Fibroblast of gingiva (primary cell): ENCODE measurements at places on chromosomes 11 and 22.

GRCh38 chr11:117303101-117303500 is 12.0 kb downstream of the BACE1-AS start:
- DNase-seq, result no peak

DNA sequence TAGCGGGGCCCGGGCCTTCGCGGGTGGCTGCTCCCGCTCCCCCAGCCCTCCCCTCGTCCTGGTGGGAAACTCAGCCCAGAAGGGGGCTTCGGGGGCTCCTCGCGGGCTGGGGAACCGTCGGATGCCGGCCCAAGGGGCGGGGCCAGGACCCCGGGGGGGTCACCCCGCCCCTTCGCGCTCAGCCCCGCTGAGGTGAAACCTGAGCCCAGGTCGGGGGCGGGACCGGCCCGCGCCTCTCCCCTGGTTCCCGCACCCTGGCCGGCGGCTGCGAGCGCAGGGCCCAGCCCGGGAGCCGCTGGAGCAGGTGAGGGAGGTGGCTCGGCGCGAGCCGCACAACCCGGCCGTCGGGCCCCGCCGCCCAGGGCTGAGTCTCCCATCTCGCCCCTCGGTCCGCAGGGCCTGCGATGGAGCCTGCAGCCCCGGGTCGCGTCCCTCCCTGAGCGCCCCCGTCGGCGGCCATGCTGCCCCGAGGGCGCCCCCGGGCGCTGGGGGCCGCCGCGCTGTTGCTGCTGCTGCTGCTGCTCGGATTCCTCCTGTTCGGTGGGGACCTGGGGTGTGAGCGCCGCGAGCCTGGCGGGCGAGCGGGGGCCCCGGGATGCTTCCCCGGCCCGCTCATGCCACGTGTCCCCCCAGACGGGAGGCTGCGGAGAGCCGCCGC is at the start of gene LARGE2:
Gene LARGE2, plus strand, starts transcription at position 232 of the 658 bp plus-strand sequence. Its CDS starts 227 bp downstream, at position 459.
- DNase-seq, result no peak

- DNase-seq, result no peak
These were observed 439 bp downstream of the YAP1 start for GRCh38 chr11:102110761-102111010.

DNA sequence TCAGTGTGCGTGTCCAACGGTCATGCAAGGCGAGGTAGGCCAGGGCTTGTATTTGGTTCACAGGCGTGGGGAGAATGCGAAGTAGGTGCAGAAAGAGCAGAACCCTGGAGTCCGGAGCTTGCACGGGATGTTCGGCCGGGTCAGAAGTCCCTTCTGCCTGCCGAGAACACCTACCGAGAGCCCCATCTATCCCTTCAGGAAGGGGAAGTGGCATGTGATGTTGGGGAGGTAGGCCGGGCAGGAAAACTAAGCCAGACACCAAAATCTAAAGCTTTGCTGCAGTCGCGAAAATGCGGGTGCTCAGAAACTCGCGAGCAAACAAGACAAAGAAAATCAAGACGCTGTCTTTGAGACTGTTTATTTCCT is 435 bp upstream of the TAF6L start:
- DNase-seq, result no peak

DNA sequence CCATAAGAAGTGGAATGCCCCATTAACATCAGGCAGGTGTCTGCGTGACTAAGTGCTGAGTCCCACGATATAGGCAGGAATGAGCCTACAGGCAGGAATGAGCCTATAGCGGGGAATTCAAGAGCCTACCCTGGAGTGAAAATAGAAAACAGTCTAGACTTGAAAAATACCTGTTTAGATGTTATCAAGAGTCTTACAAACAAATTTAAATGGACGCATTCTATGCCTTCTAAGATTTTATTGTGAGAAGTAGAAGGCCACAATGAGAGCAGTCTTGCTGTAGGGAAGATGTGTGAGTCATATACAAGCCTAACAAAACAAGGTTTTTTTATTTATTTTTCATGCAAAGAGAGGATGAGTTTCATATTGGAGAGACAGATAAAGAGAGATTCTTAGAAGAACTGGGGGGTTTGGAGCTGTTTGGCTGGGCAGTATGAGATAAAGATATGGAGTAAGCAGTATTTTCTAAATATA is 200.8 kb upstream of the ZC3H12C start:
- DNase-seq, result no peak

- DNase-seq, result peak; percentile 1
These were observed 953.4 kb downstream of the DLG2 start for GRCh38 chr11:84673753-84674152.

- no peak for DNase-seq
These were observed 644 bp upstream of the NAALAD2 start for GRCh38 chr11:90133560-90134477.

GRCh38 chr11:9273376-9274336 is 8.5 kb upstream of the DENND5A start:
- peak; percentile 44 for DNase-seq

DNA sequence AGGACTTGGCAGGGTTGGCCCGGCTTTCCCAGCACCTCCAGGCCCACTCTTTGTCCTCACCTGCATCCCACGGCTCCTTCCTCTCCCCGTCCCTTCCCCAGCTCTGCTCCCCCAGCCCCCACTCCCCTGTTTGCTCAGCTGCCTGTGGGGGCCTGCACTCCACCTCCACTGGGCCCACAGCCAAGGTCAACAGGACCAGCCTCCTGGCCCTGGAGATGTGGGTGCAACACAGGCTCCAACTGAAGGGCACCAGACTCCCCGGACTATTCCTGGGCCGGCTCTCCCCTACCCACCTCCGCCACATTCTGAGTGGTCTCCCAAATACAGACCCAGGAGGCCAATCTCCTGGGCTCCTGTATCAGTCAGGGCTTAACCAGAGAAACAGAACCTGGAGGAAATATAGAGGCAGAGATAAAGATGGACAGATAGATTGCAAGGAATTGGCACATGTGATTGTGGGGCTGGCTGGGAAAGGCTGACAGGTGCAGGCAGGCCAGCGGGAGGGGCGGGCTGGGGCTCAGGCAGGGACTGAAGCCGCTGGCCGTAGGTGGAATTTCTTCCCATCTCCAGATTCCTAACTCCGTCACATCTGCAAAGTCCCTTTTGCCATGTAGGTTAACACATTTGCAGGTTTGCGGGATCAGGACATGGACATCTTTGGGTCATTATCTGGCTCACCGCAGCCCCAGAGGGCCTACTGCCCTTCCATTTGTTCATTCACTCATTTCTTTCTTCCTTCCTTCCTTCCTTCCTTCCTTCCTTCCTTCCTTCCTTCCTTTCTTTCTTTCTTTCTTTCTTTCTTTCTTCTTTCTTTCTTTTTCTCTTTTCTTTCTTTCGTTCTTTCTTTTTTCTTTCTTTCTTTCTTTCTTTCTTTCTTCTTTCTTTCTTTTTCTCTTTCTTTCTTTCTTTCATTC is 45.8 kb upstream of the MYH9 start:
- DNase-seq, result no peak

GRCh38 chr22:26555478-26555877 is 34.5 kb downstream of the TPST2 start:
- DNase-seq, result no peak

- no peak for DNase-seq
These were observed 10.7 kb upstream of the CD5 start for GRCh38 chr11:61091373-61092279.

GRCh38 chr11:3732671-3733436 is 61.7 kb upstream of the CHRNA10 start:
- peak; percentile 27 for DNase-seq

DNA sequence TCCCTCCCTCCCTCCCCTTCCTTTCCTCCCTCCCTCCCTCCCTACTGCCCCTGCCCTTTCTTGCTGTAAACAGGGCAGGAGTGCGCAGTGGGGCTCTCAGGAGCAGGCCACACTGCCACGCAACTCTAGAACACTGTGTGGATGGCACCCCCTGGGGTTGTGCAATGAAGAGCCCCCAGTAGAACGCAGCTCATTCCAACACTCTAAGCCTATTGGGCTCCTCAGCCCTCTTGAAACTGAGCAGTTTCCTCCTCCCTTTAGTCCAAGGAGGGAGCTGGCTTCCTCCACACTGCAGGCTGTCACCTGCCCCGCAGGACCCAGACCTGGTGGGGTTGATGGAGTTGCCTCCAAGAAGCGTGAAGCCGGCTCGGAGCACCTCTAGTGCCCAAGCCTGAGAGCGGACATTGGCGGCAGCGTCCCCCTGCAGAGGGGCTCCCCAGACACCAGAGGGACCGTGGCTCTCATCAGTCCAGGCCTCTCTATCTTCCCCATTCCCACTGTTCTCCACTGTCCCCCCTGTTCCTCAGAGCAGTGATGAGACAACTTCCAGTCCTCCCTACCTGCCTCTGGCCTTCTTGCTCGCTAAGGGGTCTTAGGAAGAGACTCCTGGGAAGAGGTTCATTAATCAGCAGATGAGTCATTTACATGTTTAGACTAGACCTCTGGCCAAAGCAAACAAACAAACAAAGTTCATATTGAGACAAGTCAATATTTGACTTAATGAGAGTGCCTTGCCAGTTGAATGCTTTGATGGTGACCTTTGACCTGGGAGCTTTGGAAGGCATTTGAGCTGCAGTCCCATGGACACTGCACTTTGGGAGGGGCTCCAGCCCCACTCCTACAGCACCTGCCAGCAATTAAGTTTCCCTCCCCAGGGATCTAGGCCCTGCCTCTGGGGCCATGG is 64.0 kb downstream of the RPUSD4 start:
- DNase-seq, result no peak

DNA sequence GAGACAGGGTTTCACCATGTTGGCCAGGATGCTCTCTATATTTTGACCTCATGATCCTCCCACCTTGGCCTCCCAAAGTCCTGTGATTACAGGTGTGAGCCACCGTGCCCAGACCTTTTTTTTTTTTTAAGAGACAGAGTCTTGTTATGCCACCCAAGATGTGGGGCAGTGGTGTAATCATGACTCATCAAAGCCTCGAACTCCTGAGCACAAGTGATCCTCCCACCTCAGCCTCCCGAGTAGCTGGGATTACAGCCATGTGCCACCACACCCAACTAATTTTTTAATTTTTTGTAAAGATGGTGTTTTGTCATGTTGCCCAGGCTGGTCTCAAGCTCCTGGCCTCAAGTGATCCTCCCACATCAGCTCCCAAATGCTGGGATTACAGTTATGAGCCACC is 37.9 kb downstream of the IZUMO1R start:
- no peak for DNase-seq

DNA sequence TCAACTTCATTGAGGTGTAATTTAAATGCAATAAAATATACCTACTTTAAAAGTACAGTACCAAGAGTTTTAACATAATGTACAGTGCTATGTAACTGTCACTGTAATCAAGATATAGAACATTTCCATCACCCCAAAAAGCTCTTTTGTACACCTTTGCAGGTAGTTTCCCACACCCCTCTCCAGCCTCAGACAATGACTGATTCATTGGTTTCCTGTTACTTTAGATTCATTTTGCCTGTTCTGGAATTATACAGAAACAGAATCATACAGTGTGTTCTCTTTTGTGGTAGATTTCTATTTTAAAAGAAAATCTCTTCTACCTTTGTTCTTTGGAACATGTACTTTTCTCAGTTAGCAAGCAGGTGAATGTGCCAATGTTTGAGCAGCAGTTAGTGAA is 38.2 kb downstream of the SHISA8 start:
- no peak for DNase-seq

DNA sequence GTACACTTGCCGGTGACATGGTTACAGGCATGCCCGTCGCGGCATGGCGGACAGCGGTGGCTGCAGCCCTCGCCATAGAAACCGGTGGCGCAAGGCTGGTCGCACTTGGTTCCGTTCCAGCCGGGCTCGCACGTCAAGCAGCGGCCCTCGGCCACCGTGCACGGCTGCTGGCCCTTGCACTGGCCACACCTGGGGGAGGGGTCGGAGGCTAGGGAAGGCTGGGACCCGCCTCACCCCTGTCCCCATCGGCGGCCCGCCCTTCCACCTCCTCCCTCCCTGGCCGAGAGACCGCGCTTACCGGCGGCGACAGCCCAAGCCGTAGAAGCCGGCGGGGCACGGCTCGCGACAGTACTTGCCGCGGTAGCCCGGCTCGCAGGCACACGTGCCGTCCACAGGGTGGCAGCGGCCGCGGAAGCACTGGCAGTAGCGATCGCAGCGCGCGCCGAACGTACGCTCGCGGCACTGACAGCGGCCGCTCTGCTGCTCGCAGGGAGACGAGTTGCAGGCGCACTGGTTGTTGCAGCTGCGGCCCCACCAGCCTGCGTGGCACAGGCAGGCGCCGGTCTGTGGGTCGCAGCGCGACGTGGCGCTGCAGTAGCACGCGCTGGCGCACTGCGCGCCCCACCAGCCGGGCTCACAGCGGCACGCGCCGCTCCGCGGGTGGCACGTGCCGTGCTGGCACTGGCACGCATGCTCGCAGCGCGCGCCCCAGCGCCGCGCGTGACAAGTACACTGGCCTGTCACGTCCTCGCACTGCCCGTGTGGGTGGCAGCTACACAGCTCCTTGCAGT is 6.7 kb downstream of the SCARF2 start:
- DNase-seq, result peak; percentile 66
